ENCODE measurements at places on chromosomes 5 and 9.

GRCh38 chr9:128828719-128829452, 708 bp downstream of the SPOUT1 start:
- no peak for DNase-seq

- DNase-seq: no peak
These were observed 32.0 kb downstream of the CDC14B start for GRCh38 chr9:96587338-96588315.

GRCh38 chr5:40397976-40398375, 281.7 kb upstream of the PTGER4 start:
- DNase-seq: no peak

- DNase-seq: no peak
These were observed 1.7 kb downstream of the FBP2 start for GRCh38 chr9:94591876-94592275.

- no peak for DNase-seq
These were observed 565.4 kb downstream of the TLR4 start for GRCh38 chr9:118269623-118270022.

DNA sequence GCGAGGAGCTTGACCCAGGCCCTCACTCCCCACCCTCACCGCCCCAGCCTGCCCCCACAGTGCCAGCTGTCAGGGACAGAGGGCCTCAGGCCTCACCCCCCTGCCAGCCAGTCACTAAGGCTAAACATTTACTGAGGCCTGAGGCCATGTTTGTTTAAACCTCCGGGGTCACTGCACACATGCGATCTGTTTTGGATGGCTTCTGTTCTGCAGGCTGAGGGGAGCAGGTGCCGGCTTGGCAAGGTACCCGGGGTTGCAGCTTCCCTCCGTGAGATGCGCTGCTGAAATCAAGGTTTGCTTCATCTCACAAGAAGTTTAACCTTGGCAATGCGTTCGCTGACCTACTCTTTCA, 103.3 kb upstream of the BOD1 start:
- DNase-seq: peak; percentile 78

DNA sequence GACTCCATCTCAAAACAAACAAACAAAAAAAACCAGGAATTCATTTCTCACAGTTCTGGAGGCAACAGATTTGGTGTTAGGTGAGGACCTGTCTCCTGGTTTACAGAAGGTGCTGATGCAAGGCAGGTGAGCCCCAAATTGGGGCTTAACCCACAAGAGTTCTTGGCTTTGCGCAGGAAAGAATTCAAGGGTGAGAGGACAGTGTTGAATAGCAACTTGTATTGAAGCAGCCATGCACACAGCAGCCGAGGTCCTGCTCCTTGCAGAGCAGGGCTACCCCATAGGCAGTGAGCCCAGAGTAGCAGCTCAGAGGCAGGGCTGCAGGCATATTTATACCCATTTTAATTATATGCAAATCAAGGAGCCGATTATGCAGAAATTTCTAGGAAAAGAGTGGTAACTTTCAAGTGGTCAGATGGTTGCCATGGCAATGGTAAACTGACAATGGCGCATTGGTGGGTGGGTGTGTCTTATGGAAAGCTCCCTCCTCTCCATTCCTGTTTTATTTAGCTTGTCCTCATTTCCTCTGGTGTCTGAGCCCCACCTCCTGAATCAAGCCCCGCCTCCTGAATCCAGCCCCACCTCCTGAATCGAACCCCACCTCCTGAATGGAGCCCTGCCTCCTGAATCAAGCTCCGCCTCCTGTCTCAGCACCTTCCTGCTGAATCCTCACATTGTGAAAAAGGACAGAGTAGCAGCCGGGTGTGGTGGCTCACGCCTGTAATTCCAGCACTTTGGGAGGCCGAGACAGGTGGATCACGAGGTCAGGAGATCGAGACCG, 34.5 kb upstream of the COL5A1 start:
- no peak for DNase-seq

DNA sequence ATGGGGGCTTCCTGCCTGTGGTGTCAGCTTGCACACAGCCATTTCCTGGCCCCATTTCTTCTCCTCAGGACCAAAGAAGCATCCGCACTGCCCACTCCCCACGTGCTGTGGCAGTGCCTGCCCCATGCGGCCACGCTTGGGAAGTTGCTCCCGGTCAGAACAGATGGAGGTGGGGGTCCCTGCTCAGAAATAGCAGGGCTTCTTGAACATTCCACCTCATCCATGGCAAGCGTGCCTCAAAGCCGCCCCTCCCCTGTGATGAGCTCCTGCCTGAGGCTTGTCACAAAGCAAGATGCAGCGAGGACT, 238.2 kb downstream of the SYK start:
- DNase-seq: no peak

DNA sequence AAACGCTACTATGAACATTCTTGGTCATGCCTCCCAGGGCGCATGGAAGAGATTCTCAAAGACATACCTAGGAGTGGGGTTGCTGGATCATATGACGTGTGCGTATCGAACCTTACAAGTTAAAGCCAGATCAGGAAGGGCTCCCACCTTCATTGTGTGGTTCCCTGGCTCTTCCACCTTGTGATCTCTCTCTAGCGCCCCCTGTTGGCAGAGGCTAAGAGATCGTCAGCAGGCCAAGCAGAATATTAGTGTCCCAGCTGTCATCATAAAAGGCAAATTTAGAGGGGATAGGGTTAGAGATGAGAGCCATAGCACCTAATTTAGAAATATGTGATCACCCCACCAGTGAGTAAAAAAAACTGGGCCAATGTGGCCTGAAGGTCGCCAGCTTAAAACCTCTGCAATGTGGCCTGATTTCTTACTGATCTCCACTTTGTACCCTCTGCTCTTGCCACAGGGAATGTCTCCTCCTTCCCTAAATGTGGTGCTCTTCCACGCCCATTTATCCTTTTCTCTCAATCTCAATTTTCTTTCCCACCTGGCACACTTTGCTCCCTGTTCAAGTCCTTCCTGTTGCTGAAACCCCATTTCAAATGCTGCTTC, 91.7 kb upstream of the SHB start:
- DNase-seq: peak; percentile 44

DNA sequence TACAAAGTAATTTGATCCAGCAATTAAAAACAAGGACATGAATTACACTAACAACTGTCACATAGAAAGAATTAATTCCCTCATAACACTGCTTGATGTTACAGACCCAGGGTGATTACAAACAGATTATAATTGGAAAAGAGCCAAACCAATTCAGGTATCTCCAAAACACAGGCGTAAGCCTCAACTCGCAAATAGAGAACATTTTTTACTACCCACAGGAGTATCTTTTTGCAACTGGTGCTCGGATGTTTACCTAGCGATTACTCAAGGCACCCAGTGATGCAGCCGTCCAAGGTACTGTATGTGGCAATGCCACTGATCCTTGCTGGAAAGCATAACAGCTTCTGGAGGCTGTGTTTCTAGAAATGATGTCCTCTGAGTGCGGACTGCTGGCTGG, 386.1 kb upstream of the KIF2A start:
- no peak for DNase-seq

- DNase-seq: no peak
These were observed 1178.8 kb upstream of the DMAC1 start for GRCh38 chr9:8978334-8978733.

GRCh38 chr5:59713498-59713844, 180.1 kb downstream of the PDE4D start:
- no peak for DNase-seq

- no peak for DNase-seq
These were observed 40.9 kb downstream of the CACNA1B start for GRCh38 chr9:137918331-137919094.

- DNase-seq: no peak
These were observed 22.3 kb downstream of the LIFR start for GRCh38 chr5:38534156-38534453.

GRCh38 chr9:135813671-135814290, 93.6 kb downstream of the CAMSAP1 start:
- no peak for DNase-seq

DNA sequence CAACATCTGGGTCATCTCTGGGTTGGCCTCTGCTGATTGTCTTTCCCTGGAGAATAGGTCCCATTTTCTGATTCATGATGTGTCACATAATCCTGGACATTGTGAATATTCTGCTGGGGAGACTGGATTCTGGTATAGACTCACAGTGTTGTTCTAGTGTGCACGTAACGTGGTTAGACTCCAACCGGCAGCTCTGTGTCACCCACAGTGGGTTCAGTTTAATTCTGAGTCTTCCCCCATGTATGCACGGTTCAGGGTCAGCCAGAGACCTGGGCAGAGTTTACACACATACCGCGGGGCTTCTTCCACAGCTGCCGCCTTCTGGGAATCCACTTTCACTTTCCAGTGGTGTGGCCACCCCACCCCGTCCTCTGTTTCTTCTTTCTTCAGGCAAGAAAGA, 38.0 kb upstream of the LRRC14B start:
- no peak for DNase-seq

- no peak for DNase-seq
These were observed 139.3 kb downstream of the ALDH1A1 start for GRCh38 chr9:72813544-72813943.

GRCh38 chr5:76487821-76488220, 84.7 kb downstream of the IQGAP2 start:
- DNase-seq: no peak

DNA sequence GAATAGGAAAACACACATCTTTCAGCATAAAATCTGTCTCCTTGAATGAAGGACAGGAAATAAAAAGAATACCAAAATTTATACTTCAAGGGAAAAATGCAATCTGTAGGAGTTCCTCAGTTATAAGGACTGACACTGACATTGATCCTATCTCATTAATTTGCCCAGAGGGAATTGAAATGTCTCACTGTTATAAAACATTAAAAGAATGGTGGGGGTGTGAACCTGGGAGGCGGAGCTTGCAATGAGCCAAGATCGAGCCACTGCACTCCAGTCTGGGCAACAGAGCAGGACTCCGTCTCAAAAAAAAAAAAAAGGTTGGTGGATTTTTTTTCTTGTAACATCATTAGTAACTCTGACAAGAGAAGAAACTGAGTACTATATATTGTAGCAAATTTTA, 60.8 kb downstream of the TTLL11 start:
- no peak for DNase-seq

GRCh38 chr5:181069767-181070491, 29.9 kb downstream of the BTNL9 start:
- no peak for DNase-seq

DNA sequence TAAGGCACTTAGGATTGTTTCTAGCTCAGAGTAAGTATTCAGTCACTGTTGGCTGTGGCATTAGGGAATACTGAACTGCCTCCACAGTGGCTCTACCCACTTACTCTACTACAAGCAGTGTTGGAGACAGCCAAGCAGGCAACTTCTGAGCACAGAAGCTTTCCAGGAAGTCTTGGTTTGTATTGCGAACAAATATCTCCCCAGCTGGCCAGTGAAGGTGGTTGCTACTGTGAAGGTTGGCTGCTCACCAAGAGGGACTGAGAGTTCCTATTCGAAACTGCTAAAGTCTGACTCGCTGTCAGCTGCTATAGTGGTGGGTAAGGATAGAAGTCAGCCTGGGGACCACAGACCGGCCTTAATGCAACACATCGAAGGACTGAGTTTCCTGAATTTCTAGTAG, 319.1 kb downstream of the KIF4B start:
- no peak for DNase-seq

DNA sequence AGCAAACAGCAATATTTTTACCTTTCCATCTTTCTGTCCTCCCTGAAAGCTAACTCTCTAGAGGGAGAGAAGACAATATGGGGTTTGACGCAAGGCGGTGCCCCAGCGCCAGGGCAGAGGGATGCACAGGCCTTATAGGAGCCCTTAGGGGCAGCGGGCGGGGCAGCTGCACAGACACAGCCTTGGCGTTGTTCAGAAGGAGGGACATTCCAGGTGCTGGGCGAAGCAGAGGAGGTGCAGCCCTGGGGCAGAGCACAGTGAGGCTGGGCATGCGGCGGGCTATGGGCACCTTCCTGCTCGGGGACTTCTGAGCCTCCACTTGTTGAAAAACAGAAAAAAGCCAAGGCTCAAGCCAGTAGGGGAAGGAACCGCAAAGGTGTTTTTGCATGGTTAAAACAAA, 33.7 kb upstream of the BICD2 start:
- no peak for DNase-seq

DNA sequence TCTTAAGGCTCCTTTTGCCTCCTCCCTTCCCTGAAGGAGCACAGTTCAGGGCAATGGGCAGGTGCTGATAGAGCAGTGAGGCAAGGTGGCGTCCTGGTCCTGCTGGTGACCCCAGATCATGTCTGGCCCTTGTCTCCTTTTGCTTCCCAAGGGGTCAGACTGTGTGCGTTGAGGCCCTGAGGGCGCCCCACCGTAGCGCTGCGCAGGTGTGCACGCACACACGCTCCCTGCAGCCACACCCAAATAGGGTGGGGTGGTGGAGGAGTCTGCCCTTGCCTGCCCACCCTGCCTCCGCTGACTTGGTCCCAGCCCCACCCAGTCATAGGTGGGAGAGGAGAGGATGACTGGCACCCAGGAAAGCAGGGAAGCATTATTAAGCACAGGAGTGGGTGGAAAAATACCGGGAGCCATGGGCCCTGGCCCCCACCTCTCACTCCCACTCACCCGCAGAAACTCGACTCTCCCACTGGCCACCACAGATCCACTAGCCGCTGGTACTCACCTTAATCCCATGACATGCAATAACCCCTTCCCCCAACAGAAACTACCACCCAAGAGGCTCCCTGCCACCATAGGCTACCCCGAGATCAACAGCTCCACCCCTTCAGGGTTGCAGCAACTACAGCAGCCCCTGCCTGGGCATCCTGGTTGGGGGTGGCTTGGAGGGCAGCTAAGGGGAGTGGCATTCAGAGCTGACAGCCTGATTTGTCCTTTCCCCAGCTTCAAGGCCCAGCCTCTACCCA, 16.7 kb downstream of the PDLIM4 start:
- no peak for DNase-seq
